Activated CD4-positive, alpha-beta T cell treated with anti-CD3 and anti-CD28 coated beads for 48 hours (primary cell): ENCODE measurements at places on chromosomes 11 and 22.

DNA sequence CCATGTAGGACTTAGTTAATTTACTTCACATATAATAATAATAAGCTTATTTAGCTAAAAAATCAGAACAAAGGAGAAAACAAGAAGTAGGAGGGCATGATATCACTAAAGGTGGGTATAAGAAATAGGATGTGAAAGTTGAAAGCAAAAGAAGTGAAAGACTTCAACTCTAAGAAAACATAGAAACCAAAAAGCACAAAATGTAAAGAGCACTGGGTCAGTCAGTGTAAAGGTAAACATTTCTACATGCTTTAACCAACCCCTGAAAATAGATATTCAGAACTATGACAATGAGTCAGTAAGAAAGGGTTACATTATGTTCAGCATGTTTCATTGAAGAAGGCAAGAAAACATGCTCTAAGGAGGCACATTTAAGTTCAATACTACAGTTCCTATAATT lies 298.8 kb downstream of the SWAP70 start:
- no peak for DNase-seq

GRCh38 chr22:30471616-30472318 lies at the start of gene SEC14L3:
Gene SEC14L3, minus strand, starts transcription at chr22:30472017. Its CDS starts 59 bp downstream, at chr22:30471958.
- no peak for DNase-seq

GRCh38 chr11:100706179-100706578 lies 19.1 kb downstream of the ARHGAP42 start:
- DNase-seq: no peak

- no peak for DNase-seq
These were observed 19.5 kb downstream of the CLTCL1 start for GRCh38 chr22:19271856-19272535.

GRCh38 chr22:43226377-43227238 lies 39.7 kb upstream of the TTLL12 start:
- DNase-seq: no peak
